ENCODE measurements at places on chromosomes 6 and 20. TPM values are rescaled to one million over a fixed set of nuclear protein-coding genes. Genes with fewer than 3 reads are reported as not detected.

Gene SLC17A1
- total RNA-seq, result not detected

Gene PACRG
- total RNA-seq, result 0.26 TPM

Gene PRRT1
- 0.54 TPM for total RNA-seq

Gene TPX2
- 52.8 TPM for total RNA-seq

Data from articular chondrocyte of knee joint (primary cell).